ENCODE measurements at places on chromosomes 16 and 17.

DNA sequence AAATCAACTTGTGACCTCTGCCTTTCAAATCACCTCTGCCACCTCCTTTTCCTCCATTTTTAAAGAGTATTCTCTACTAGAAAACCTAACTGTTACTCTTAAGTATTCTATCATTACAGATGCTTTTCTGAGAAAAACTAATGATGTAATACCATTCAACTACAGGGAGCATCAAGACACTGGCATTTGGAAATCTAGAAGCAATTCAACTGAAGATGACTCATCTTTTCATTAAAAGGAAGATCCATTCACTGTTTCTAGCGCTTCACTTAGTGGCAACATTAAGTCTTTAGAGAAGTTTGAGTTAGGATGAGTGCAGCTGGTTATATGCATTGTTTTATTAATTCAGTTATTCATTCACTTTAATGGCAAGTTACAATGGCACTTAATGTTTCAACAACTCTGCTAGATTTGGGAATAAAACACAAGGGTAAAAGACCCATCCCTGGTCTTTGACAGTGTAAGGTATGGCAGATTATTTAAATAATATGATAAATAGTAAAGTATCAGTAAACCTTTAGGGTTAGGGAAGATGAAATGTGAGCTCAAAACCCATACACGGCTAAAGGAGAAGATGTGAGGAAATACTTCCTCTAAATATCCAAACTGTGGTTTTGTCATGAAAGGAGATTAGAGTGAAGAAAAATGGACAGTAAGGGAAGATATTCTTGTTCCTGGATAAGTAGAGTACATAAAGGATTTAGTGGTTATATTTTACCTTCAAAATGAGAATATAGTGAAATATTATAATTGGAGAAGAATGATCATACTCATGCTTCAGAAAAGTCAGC, 61.7 kb downstream of the KCNJ2 start:
- no peak for DNase-seq

DNA sequence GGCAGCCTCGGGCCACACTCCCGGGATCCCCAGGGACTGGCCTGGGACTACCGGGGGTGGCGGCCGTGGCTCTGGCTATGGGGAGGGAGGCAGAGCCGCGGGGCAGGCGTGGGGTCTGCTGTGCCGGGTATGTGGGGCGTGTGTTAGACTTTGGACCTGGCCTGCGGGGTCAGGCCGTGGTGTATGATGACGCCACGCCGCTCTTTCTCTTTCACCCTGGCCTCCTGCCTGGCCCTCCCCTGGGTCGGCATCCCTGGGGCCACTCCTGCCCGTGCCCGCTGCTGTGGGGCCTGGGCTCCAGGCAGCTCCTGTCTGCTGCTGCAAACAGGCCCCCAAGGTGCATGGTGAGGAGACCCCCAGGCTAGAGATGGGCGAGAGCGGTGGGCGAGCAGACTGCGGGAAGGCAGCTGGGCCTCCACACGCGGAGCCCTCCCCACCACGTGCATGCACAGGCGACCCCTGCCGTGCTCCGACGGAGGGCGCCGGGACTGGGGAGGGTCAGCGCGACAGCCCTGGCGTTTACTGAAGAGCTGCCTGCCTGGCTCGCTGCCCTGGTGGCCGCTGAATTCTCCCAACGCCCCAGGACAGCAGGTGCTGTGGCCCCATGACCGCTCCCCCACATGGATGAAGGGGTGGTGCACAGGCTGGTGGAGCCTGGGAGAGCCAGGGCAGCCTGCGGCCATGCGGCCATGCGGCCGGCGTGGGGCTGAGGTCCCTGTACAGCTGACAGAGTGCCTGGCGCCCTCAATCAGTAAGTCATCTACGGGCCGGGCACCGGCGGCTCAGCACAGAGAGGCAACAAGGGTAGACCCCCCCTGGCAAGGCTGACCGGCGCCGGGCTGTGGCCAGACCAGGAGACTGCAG, 16.0 kb downstream of the CAPN15 start:
- DNase-seq, result peak; percentile 82

GRCh38 chr17:49969795-49970389, 902 bp downstream of the DLX4 start:
- DNase-seq, result no peak

DNA sequence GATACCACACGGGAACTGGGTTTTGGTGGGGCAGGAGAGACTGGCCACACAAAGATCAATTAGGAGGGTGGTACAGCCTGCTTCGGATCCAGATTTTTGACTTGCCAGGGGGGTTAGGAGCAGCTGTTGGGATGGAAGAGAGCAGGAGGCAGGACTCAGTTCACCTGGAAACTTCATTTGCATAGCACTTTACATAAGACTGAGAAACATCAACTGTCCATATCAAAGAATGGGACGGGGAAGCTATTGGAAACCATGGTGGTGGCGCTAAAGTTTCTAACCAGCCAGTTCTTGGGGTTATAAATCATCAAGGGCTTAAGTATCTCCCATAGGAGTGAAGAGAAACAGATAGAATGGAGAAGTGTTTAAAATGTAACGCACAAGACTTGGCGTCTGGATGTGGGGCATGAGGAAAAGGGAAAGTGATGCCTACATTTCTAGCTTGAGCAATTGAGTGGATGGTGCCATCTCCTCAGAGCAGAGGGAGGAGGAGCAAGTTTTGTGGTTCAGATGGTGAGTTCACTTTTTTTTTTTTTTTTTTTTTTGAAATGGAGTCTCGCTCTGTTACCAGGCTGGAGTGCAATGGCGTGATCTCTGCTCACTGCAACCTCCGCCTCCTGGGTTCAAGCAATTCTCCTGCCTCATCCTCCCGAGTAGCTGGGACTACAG, 6.4 kb upstream of the SRCAP start:
- DNase-seq, result no peak

DNA sequence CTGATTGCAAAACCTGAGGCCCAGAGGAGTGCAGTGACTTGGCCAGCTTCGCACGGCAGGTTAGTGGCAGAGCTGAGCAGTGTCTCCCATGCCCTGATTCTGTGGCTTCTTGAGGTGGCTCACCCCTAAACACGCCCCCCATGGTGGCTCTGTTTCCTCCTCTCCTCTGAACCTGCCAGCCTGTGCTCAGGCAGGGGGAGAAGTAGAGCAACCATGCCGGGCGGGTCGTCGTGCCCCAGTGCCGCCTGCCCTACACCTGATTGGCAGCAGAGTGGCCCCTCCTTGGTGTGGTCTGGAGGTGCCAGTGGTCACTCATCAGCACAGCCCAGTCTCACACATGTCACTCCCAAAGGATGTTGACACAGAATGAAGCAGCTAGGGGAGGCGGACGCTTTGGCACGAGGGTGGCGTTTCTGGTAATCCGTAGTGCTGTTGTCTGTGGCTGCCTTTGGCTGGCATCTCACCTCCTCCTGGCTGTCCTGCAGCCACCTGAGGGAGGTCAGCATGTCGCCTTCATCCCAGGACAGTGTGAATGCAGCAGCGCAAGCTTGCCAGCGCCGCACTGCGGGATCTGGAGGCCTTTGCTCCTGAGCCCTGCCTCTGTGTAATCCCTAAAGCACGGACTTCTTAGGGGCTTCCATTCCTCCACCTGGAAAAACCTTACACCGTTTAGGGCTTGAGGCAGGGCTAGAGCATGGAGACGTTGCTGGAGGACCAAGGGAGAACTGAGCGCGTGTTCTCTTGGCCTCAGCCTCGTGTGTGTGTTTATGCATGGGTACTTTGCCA, 294.7 kb downstream of the SEC14L1 start:
- no peak for DNase-seq

- DNase-seq, result no peak
Measured at GRCh38 chr17:71409712-71410111, 711.1 kb upstream of the SOX9 start.

DNA sequence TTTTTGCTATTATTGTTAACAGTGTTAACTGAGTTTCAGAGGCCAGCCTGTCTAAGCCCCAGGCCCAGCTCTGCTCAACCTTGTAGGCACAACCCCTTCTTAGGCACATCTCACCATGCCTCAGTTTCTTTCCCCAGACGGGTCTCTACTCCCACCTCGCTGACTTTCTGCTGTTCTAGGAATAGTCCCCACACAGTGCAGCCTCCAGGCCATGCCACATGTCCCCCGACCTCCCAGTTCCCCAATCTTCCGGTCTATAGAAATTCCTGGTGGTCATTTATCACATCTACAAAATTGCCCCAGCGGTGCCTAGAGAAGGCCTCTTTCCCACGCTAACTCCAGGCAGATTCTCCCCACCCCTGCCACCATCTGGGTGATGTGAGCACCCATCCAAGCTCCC, 34.8 kb downstream of the ADGRG5 start:
- DNase-seq, result no peak

DNA sequence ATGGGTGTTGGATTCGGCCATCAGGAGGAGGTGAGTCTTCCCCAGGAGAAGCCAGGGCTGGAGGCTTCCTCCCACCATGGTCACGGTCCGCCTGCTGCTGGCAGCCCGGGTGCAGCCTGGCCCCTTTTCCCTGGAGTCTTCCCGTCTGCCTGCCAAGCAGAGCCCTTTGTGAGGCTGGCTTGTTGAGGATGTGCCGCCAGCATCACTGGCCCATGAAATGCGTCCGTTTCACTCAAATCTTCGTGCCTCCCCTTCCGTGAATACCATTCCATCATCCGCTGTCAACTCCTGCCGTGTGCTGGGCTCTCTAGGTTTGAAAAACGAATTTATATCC, 9.6 kb downstream of the VPS4A start:
- DNase-seq, result no peak

GRCh38 chr17:58677194-58677880, 14.5 kb downstream of the TEX14 start:
- DNase-seq, result no peak

DNA sequence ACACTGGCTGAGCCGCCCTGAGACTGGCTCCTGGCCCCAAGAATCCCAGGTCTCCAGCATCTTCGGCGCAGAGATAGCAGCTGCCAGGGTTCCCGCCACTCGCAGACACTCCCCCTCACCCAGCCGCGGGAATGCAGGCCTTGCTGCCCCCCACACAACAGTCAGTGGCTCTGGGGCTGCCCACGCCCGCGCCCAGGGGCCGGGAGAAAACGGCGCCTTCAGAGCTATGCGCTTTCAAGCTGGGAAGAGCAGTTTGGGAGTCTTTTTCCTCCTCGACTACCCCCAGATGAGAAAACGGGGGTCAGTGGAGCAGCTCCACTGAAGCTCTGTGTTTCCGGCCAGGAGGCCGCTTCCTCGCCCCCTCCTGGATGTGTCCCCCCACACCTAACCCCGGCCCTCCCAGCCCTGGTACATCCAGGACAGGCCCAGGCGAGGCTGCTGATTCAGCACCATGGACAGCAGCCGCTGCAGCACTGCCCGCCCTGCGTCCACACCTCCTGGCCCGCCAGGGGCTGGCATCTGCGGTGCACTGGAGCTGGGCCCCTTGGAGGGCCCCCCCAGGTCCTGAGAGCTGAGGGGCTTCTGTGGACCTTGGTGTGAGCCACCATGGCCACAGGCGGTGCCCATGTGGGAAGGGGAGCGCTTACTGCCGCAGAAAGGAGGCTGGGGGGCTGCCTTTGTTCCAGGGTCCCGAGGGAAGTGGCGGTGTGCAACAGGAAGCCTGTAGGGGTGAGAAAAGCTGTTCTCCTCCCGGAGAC, 35.7 kb downstream of the CACNA1H start:
- DNase-seq, result peak; percentile 82

DNA sequence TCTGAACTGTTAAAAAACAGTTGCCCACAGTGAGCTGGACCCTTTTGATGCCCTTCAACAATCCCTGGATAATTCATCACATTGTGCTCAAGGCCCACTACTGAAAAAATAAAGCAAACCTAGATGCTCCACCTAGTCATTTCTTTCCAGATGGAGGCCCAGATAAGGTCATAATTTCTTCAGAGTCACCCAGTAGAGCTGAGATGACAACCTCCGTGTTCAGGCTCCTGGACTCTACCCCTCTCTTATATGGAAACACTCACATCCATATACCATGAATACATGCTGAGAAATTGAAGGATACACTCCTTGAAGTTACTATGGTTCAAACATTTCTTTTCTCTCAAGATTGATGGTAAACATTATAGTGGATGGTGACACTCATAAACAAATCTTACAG, 2.7 kb upstream of the ABCA3 start:
- no peak for DNase-seq

GRCh38 chr17:81094509-81095382, 59.8 kb downstream of the BAIAP2 start:
- DNase-seq, result no peak

DNA sequence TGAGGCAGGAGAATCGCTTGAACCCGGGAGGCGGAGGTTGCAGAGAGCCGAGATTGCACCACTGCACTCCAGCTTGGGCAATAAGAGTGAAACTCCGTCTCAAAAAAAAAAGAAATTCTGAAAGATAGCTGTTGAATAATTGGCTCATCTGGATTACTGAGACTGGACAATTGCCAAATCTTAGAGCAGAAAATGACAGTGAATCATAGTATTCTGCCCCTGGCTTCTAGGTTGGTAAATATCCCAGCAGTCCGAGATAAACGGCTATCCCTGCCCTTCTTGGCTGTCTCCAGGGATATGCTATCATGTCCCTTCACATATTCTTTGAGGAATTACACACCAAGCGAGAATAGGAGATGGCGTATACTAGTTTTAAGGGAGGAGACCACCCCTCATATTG, 35.5 kb upstream of the METTL16 start:
- DNase-seq, result no peak

GRCh38 chr16:27582883-27583282, 32.9 kb downstream of the KATNIP start:
- DNase-seq, result no peak

DNA sequence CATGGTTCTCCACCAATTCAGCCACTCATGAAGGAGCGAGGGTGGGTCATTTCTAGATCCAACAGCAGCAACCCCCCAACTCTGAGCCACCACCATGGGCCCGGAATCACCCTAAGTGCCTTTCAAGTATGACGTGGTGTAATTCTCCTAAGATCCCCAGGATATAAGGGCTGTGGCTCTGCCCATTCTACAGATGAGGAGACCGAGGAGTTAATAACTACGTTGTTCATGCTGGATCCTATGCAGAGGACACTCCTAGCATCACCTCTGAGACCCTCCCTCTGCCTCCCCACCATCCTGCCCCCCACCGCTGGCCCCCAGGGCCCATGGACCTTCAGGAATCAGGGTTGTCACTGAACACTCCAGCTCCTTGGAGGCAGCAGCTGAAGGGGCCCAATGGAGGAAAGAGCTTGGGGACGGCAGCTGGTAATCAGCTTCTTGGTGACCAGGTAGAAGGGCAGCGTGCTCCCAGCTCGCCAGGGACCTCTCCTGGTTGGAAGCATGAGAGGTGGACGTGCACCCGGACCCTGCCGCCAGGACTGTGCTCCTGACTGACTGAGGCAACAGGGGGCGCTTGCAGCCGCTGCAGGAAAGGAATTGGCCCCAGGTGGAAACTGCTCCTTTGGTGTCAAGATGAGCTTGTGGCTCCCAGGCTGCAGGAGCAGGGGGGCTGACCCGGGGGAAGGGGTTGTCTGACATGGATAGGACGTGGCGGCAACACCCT, 28.2 kb upstream of the CACNG1 start:
- no peak for DNase-seq

- DNase-seq, result no peak
Measured at GRCh38 chr17:56909742-56910508, 3.9 kb downstream of the TRIM25 start.

GRCh38 chr16:65936096-65936495, 430.4 kb upstream of the CDH5 start:
- no peak for DNase-seq

All from HuH-7.5 (cell line).